ENCODE measurements at places on chromosomes 5 and 9.

GRCh38 chr5:72476275-72476674 is 30.9 kb downstream of the ZNF366 start:
- DNase-seq, result no peak

DNA sequence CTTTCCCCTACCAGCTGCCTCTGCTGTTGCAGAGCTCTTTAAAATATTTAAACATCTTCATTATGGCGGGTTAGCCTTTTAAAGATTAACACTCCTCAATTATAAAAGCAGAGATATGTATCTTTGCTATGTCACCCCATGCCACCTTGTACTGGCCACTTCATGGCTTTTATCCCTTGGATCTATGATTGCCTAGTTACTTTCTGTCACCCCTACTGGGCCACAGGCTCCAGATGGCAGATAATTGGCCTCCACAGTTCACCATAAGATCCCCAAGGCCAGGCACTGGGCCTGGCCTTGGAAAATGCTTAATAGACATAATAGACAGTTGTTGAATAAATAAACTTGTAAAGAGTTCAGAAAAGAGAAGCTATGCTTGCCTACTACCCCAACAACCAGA is 142.0 kb upstream of the SHB start:
- DNase-seq, result no peak

DNA sequence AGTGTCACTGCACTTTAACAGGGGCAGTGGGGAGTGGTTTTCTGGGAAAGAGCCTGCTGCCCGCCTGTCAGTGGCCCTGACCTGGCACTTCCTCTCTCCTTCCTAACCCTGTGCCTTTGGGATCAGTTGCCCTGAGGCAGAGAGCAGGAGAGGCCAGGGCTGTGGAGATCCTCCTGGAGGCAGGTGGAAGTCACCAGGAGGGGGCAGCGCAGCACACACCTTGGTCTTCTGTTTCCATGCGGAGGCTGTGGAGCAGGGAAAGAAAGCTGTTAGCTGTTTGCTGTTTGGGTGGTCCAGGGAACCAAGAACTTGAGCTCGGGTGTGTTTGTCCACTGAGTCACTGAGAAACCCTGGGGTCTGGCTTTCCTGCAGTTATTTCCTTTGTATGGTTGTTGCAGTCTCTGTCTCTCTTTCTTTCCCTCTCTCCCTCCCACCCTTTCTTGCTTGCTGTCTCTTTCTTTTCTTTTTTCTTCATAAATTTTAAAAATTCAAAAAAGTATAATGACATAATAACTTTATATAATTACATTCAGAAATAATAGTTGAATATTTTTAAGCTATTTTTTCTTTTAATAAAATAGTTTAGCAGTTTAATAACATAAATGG is 28.1 kb downstream of the NTRK2 start:
- DNase-seq, result peak; percentile 65

GRCh38 chr5:172743112-172743959 is 27.7 kb downstream of the DUSP1 start:
- no peak for DNase-seq

- DNase-seq, result no peak
These were observed 5.7 kb downstream of the BRD3OS start for GRCh38 chr9:134030821-134031470.

DNA sequence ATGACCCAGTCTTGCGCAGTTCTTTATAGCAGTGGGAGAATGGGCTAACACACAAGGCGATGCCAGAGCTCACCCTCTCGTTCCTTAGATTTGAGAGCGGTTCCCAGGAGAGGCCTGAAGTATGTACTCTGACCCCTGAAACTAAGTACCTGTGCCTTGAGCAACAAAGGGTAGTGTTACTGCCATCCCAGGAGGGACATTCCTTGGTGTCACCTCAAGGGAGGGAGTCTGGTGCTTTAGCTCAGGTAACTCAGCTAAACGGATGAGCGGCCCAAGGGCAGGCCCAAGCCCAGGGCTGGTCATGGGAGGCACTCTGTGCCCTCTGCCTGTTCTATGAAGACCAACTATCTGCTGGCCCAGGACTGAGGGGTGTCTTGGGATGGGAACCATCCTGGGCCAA is 20.2 kb downstream of the KYAT1 start:
- no peak for DNase-seq

DNA sequence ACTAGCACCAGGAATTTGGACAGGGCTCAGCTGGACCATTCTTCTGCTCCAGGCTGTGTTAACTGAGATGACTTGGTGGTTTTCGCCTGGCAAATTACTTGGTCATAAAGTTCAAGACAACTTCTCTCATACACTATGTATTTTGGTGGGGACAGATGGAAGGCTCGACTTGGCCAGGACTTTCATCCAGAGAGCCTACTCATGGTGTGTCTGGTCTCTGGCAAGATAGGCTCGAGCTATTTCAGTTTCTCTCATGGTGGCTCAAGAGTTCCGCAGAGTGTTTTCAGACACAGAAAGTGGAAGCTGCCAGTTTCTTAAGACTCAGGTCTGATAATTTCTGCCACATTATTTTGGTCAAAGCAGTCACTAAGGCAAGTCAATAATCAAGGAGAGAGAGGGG is 135.6 kb downstream of the IRX2 start:
- no peak for DNase-seq

DNA sequence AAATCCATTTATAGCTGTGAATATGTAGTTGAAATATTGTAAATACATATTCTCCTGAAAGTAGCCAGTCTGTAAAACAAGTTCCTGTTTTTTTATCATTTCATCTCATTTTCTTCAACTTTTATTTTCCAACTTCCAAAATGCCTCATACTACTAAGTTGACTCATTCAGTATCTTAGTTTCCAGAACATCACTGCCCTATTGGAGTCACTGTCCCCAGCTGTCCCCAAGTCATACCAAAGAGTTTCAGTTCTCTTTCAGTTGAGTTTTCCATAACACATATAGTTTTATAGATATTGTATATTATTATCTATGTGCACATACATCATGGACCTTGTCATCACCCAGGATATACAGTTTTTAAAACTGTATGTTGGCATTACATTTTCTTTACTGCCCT is 261.7 kb downstream of the CDH12 start:
- DNase-seq, result no peak

- DNase-seq, result no peak
These were observed 102.6 kb upstream of the COL5A1 start for GRCh38 chr9:134538856-134539566.

GRCh38 chr5:99122976-99123375 is 194.2 kb upstream of the CHD1 start:
- DNase-seq, result peak; percentile 19

GRCh38 chr5:21594566-21594965 is 1258.6 kb downstream of the CDH12 start:
- no peak for DNase-seq

DNA sequence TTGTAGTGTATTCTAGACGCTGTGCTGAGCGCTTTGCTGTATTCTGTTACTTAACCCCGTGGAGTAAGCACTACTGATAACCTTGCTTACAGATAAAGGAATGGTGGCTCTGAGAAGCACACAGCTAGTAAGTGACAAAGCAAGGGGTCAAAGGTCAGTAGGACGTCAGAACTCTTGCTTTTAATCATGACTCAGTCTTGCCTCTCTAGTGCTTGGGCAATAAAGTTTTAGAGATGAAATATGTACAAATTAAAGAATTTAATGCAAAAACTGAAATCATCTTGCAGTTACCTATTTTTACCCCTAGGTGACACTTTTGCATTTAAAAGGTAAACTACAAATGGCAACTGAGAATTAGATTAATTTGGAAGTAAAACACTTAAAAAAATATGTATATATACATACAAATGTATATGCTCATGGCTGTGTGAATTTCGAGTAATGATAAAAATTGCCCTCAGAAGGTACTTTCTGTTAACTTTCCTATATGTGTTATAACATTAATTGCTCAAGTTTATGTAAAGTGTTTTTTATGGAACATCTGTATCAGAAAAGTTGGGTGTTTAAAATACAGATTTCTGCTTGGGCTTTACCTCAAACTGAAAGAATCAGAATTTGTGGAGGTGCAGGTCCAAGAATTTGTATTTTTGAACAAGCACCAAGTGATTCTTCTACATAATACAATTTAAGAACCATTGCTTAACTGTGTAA is 175.1 kb upstream of the DAB2 start:
- peak; percentile 20 for DNase-seq

DNA sequence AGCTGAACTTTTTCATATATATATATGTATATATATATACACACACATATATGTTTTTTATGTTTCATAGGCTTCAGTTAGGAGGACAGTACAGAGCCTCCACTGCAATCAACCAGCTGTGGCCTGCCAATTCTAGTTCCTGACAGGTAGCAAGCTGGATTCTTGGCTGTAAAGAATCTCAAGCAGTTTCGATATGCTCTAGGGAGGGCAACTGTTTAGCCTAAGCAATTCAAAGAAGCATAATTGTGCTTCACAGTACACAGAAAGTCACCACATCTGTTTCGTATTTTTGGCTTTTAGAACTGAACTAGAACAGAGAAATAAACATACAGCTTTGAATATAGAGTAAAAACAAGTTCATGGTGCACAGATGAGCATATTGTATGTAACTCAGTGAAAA is 152.4 kb upstream of the ARRDC3 start:
- DNase-seq, result no peak

DNA sequence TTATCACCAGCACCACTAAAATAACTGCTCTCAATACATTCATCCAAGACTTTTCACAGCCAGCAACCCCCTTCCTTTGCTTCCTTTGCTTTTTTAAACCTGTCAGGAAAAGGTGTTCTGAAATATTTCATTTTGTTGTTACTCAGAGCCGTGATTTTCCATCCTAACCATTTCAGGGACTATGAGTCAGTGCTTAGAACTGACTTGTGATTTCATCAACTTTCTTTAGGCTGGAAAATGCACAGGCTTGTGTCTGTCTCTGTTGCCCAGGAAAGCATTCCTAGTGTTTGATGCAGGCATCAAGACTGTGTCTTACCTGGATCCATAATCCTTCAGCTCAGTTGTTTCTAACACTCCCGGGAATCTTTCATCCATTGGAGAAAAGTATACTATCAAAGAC is 805.6 kb downstream of the BRINP1 start:
- peak; percentile 36 for DNase-seq

All from RWPE1 (cell line).